NCI-H2227 treated with DMSO at 0.1 percent for 48 hours (cell line): ENCODE measurements at places on chromosomes 7 and 10.

GRCh38 chr7:112383671-112384417 is 66.4 kb upstream of the IFRD1 start:
- DNase-seq, result no peak

GRCh38 chr10:131869344-131869743 is 31.5 kb upstream of the PPP2R2D start:
- no peak for DNase-seq

GRCh38 chr10:30434273-30435072 is 489 bp downstream of the MAP3K8 start:
- no peak for DNase-seq

GRCh38 chr10:58641095-58641531 is 128.4 kb downstream of the BICC1 start:
- DNase-seq, result peak; percentile 6

GRCh38 chr7:141460781-141461715 is 90.2 kb upstream of the AGK start:
- DNase-seq, result peak; percentile 87

- DNase-seq, result no peak
These were observed 897.8 kb downstream of the CNTNAP2 start for GRCh38 chr7:147014286-147014955.

GRCh38 chr7:7707806-7708205 is 10.6 kb downstream of the RPA3 start:
- no peak for DNase-seq

DNA sequence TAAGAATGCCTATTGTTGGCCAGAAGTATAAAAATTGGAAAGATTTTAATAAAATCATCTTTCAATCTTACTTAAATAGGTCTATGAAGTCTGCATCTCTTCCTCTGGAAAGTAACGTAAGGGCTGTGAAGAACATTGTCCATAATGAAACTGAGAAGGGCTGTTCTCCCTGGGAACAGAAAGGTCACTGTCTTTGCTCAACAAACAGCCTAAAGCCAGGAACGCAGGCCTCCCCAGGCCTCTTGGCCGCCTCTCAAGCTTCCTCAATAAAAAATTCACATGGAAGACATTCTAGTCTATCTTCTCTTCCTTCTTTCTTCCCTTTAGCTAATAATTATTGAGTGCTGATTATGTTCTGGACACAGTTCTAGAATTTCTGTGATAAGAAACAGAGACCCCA is 9.1 kb upstream of the IDI2 start:
- no peak for DNase-seq

- DNase-seq, result no peak
These were observed 133.4 kb downstream of the EVX1 start for GRCh38 chr7:27375958-27376357.

- no peak for DNase-seq
These were observed 15.5 kb downstream of the TES start for GRCh38 chr7:116225860-116226259.

GRCh38 chr7:42175834-42176723 is 60.9 kb downstream of the GLI3 start:
- DNase-seq, result no peak

DNA sequence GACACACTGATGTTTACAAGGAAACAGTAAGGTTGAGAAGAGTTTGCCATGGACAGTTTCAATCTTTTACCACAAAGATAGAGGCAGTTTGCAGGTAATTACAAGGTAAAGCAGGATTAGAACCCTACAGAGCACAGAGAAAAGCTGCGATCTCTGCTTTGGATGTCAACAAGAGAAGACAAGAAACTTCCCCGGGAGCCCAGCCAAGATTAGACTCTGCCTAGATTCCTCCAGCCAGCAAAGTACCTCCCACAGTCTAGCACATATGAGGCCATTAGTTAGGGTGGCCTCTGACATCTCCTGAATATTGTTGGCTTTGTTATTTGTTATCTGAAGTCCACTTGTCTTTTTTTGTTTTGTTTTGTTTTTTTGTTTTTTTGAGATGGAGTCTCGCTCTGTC is 178.1 kb downstream of the CALN1 start:
- no peak for DNase-seq

GRCh38 chr7:26627891-26628341 is 236.5 kb downstream of the SKAP2 start:
- peak; percentile 55 for DNase-seq

DNA sequence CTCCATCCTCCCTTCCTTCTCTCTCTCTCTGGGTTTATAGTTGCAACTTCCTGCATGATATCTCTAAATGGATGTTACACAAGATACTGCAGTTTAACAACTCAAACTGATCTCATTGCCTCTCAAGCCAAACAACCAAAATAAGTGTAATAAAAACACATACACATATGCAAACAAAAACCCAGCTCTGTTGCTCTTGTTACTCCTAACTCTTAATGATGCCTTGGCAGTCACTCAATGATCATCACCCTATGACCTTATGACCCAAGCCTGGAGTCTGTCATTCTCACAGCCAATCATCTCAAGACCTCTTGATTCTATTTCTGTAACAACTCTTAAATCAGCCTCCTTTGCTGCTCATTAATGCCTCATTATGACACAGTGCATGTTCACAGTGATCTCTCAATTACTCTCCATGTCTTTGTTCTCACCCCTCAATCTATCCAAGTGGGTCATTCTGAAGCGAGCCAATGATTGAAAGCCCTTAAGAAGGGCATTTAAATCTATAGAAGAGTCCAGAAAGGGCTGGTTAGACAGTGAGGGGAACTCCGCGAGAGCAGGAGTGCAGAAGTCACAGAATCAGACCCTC is 210.9 kb downstream of the INHBA start:
- no peak for DNase-seq

DNA sequence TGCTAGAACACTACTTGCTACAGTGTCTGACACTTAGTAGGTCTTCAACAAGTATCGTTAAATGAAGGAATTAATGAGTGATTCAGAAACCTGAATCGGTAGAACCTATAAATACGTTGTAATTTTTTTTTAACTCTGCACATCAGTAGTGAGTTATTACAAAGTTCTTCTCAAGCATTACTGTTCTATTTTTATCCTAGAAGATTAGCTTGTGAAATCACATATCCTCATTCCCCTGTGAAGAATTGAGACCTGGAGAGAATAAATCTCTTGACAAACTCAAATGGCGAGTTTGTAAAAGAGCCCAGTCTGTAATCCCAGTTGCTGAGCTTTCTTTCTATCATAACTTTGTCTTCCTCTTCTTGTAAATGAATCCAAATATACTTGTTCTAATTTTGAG is 34.7 kb downstream of the HYAL4 start:
- no peak for DNase-seq

- peak; percentile 50 for DNase-seq
These were observed at the start of gene NUDT13 for GRCh38 chr10:73110345-73110849. Gene NUDT13 (plus strand): TSS chr10:73110455. CDS start chr10:73114366, 3,911 bp downstream.

DNA sequence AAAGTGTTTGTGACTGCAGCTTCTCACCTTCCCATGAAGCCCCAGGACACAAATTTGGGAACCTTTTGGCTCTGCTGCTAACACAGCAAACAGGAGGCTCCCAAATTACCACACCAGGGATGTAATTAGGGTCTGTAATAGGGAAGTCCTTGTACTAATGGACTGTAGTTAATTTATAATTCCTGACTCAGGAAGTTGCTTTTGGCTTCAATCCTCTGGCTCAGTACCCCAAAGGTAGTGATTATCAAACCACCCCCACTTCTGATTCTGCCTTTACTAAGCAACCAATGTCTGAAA is 3.8 kb upstream of the MALSU1 start:
- DNase-seq, result no peak

- DNase-seq, result no peak
These were observed 87.5 kb downstream of the UBE2H start for GRCh38 chr7:129865093-129865924.

DNA sequence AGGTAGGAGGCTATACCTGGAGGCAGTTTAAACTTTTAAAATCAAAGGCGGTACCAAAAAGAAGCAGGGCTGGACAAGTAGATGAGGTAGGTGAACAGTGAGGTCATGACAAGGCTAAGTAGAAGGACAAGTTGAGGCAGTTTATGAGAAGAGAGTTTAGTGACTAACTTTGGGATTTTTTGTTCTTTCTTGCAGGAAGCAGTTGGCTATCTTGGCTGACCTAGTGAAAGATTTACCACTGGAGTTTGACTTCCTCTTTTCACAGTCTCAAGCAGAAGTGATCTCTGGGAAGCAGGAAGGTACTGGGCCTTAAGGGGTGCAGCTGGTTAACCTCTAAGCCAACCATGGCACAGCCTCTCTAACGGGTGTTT is 26.3 kb downstream of the ENTPD7 start:
- no peak for DNase-seq

DNA sequence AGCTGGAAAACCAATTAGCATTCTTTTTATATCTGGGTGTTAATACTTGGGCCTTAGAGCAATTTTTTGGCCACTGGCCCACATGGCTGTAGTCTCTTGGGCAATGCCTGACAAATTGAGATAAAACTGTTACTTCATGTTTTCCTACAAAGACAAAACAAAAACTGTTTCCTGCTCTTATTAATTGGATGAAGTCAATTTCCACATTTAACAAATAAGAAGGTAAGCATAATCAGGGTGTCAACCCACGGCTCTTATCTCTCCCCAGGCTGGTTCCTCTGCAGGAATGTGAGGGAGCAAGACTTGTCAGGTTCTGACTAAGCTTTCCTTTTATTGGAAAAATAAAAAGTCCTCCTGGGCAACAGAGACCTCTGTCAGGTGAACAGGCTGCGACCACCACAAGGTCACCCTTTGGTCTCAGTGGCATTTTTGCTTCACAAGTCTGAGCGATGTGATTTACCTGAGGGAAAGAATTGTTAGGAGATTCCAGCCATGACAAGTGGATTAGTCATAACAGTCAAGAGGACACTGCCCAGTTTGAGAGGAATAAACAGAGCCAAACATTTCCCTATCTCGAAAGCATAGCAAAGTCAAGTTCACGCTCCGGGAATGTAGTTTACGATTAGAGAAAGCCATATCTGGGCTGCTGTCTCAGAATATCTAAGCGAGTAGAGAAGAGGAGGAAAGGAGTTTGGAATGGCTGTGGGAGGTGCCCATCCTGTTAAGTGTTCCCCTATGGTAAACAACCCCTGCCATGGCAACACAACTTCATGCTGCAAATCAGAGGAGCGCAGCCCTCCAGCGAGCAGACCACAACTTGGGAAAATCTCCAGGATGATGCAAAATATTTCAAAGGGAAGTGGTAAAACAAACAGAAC is 144.4 kb downstream of the TES start:
- DNase-seq, result no peak

DNA sequence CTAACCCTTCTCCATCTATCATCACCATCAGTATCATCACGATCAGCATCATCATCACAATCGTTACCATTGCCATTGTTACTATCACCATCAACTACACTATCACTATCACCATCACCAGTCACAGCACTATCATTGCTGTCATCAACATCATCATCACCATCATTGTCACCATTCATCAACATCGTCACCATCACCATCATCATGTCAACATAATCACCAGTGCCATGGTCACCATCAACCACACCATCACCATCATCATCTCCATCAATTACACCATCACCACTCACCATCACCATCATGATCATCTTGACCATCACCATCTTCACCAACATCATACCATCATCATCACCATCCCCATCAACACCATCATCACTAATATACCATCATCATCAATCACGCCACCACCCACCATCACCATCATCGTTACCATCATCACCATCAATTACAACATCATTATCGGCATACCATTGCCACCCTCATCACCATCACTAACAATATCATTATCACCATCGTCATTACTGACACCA is 66.5 kb downstream of the TNS3 start:
- DNase-seq, result no peak

GRCh38 chr10:1382711-1383110 is 326.5 kb downstream of the WDR37 start:
- no peak for DNase-seq

DNA sequence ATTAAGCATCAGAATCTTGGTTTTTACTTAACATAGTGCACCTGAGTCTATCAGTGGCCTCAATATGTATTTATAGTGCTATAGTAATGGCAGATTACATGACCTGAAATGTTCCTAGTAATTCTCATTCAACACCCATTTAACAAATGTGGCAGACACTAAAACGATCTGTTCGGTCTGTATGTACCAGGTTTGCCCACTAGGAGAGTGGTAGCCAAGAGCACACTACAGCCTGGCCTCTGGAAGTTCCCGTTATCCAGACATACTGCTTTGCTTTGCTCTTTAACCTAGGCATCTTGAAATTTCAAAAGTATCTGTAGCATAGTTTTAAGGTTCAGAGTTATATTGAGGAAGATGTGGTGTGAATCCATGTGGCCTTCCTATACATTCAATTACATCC is 395.7 kb upstream of the NRG3 start:
- DNase-seq, result no peak

DNA sequence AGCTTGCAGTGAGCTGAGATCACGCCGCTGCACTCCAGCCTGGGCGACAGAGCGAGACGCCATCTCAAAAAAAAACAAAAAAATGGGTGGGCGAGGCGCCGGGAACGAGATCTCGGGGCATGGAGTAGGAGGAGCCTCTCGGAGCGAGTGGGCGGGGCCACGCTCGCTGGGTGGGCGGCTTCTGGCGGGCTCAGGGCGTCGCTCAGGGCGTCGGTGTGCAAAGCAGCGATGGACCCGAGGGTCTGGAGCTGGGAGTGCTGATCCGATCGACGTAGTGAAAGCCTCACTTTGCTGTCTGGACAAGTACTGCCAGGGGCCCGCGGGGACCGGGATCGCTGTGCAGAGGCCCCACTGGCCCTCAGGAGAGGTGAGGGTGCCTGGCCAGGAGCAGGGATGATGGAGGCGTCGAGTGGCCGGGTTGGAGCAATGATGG is 22.6 kb upstream of the AMZ1 start:
- DNase-seq, result no peak

DNA sequence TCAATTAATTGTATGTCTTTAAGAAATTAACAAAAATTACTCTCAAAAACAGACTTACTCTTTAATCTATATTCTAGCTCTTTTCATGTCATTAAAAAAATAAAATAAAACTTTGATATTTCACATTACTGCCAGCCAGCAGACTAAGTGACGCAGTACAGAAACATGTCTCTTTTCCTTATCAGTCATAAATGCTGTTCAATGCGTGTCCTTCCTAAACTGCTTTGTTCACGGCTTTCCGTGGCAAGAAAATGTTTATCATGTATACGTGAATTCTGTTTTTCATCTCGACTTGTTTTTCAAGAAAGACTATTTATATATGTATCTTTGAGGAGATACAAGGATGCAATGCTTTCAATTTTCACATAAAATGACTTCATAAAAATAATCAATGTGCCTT is 182.4 kb downstream of the DOCK4 start:
- DNase-seq, result no peak
